ENCODE measurements at places on chromosomes 6 and 20.
A peak's percentile ranks its signal among the peaks of the same experiment; 100 is the strongest.

DNA sequence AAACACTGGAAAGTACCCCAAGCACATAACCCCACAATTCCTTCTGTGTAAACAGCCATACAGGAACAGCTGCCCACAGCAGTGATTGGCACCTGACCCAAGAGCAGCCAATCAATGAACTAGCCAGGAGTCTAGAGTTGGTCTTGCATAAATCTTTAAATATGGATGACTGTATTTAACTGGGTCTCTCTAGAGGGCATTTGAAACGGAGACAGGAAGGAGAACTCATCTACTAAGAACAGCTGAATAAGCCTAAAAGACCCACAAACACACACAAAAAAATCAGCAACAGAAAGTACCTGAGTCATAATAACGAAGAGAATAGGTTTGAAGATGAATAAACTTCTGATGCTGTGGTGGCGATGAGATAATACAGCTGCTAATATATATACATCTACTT lies 49.0 kb upstream of the ASF1A start:
- DNase-seq: no peak

DNA sequence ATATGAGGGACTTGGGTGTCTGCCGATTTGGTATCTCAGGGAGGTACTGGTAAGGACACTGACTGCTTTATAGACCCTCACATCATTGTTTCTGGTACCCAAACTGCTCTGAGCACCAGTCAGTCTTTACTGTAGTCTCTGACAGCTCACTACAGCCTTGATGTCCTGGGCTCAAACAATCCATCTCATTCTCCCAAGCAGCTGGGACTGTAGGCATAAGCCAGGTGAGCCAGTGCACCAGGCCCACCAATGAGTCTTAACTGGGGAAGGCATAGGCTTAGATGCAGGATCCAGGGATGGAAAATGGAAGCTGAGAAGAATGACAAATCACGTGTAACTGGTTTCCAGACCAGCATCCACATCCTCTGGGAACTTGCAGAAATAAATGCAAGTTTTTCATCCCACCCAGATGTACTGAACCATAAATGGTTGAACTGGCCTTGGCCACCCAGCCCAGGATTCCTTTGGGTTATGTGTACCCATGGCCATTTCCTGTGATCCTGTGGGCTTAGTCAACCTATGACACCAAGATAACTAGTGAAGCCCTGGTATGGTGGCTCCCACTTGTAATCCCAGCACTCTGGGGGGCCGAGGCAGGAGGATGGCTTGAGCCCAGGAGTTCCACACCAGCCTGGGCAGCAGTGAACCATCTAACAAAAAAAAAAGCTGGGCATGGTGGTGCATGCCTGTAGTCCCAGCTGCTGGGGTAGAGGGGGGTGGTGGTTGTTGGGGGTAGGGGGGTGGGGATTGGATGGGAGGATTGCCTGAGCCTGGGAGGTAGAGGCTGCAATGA lies 5.8 kb downstream of the TUBB start:
- DNase-seq: no peak

DNA sequence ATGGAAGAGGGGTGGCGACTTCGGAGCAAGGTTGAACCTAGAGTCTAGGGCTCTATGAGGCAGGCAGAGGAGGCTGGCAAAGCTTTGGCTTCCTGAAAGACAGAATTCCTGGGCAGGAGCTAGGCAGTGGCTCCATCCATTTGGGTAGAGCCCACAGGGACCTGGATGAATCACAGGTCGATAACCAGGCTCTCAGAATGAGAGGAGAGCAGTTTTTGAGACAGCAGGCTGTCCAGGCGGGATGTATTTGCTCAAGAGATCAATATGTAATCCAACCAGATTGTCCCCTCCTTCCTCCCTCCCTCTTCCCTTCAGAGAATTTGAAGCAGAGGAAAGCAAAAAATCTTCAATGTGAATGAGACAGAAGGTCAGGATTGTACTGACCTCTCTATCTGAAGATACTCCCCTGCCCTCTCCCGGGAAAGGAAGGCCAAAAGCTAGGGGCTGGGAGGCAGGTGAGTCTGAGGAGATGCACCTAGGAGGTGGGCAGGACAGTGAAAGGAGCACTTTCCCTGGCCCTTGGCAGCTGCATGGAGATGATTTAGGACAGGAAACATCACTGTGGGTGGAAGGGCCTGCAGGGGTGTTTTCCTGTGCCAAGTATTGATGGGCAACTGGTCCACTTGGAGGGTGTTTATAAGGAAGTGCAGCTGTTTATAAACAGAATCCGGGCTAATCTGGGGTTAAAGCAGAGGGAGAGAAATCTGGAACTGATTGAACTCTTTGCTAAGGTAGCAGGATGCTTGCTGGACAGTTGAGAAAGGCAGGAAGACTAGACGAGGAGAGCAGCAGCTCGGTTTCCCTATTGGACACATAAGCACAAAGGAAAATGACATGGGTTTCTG lies 212.4 kb upstream of the LRFN2 start:
- DNase-seq: no peak

GRCh38 chr20:21710341-21710740 lies 4.9 kb downstream of the PAX1 start:
- DNase-seq: no peak

- no peak for DNase-seq
Observed at GRCh38 chr6:13648850-13649249, 33.7 kb downstream of the NOL7 start.

DNA sequence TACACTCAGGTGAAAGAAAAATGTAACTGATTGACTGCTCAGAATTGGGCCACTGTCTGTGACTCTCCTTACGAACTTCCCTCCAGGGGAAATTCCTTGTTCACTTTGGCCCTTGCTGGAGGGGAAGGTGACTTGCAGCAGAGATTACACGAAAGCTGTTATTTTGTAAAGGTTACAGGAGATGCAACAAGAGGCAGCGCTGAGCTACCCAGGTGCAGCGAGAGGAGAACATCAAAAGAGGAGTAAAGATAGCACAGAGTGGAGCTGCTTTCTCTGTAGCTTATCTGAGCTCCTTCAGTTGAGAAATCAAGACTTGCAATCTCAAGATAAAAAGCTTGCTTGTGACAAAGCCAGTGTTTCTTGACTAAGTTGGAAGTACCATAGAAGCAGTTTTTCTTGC lies 144.6 kb downstream of the ARHGAP18 start:
- no peak for DNase-seq

- no peak for DNase-seq
Observed at GRCh38 chr20:10671919-10672623, 1.7 kb downstream of the JAG1 start.

GRCh38 chr6:157322792-157323254 lies 496 bp downstream of the TMEM242 start:
- no peak for DNase-seq

GRCh38 chr6:117674503-117674902 lies 766 bp upstream of the NUS1 start:
- no peak for DNase-seq

- no peak for DNase-seq
Observed at GRCh38 chr6:148367411-148368024, 24.9 kb downstream of the SASH1 start.

DNA sequence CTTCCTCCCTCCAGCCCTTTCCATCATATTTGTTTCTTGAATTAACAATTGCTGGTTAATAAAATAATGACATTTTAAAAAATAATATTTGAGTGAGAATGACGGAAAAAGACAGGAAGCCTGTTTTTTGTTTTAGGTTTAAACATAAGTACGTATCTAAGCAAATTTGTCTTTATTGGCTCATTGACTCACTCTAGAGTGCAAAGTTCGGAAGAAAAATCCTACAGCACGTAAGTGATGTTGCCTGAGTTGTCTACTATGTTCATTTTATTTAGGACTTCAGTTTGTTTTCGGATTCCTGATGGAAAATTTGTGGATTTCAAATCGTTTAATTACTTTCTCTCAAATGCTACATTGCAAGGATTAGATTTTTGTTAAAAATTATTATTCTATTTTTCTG lies 1435.7 kb upstream of the ADGRB3 start:
- no peak for DNase-seq

- DNase-seq: no peak
Observed at GRCh38 chr6:23228439-23229024, 659.2 kb downstream of the HDGFL1 start.

GRCh38 chr6:149035766-149036165 lies 281.7 kb upstream of the TAB2 start:
- no peak for DNase-seq

GRCh38 chr6:40532349-40533000 lies 54.7 kb downstream of the LRFN2 start:
- DNase-seq: no peak

GRCh38 chr6:41306187-41306854 lies 19.8 kb upstream of the TREM1 start:
- DNase-seq: no peak

DNA sequence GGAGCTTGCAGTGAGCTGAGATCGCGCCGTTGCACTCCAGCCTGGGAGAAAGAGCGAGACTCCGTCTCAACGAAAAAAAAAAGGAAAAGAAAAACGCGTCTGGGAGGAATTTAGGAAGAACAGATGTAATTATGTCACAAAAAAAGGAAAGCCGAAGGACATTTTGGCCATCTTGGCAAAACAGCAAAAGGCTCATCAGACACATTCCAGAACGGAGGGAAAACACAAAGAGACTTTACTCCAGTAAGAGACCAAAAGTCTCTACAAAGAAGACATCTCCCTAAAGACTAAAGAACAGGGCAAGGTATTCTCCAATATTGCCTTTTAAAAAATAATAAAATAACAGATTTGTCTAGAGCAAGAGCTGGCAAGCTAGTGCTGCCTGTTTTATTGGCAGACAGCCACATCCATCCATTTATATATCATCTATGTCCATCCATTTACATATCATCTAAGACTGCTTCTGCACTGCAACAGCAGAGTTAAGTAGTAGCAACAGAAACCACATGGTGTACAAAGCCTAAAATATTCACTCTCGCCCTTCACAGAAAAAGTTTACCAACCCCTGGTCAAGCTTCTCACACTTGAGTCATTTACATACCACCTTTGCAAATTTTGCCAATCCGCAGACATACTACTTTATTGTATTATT lies 133.9 kb downstream of the ZMYND8 start:
- DNase-seq: no peak

GRCh38 chr6:27130668-27131428 lies 116.7 kb upstream of the PRSS16 start:
- DNase-seq: no peak

- DNase-seq: peak; percentile 4
Observed at GRCh38 chr6:128519132-128519930, 1.1 kb downstream of the PTPRK start.

DNA sequence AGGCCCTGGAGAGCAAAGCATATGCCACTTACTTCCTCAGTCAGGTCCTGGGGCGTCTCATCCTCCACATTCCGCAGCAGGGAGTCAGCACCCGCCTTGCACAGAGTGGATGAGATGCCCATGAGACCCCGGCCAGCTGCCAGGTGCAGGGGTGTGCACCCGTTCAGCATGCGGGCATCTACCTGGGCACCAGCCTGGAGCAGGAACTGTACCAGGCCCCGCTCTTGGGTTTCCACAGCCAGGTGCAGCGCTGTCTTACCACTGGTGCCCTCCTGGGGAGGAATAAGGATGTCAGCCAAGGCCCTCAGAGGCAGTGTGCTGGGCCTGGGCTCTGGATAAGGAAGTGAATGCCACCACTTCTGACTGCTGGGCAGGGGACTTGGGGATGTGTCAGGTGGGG lies 2.7 kb upstream of the SLC35B2 start:
- DNase-seq: no peak

GRCh38 chr20:13765299-13765698 lies 19.4 kb downstream of the ESF1 start:
- no peak for DNase-seq

DNA sequence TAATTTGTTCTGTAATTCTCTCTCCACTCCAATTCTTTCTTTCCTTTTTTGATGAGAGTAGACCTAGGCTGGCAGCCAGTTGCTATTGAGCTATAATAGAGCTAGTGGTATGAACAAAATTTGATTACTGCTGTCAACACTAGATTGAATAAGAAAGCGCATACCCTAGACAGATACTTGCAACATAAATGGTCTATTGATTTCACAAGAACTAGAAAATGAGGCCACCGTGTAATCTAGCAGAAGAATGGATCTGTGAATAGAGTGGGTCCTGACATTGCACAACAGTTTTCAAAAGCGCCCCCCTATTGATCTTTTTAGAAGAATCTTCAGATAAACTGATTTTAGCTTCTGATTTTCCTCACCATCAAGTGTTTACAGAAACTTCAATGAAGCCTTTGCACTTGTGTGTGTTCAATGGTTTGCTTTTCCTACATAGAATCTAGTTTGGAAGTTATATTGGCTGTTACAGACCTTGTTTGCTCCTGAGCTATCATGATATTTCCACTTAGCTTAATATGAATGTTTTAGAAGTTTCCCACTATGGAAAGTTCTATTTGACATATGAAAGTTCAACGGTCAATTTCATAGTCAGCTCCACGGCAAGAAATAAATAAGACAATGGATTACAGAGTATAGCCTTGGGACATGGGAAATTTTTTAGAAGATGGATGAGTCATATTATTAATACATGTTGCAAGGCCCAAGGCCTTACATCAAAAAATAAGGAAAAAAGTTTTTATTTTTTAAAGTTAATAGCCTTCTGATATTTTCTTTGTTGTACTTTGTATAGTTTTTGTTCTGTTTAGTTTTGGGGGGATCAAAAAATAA lies 55.6 kb downstream of the UTRN start:
- no peak for DNase-seq

DNA sequence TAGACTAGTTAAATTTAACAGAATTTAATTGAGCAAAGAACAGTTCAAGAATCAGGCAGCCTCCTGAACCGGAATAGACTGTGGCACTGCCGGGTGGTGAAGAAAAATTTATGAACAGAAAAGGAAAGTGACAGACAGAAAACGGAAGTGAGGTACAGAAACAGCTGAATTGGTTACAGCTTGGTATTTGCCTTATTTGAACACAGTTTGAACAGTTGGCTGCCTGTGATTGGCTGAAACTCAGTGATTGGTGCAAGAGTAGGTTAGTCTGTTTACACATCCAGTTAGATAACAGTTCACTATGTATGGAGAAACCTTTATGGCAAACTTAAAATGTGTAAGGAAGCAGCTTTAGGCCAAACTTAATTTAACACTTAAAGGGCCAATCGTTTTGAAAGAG lies 116.0 kb upstream of the CITED2 start:
- DNase-seq: no peak

DNA sequence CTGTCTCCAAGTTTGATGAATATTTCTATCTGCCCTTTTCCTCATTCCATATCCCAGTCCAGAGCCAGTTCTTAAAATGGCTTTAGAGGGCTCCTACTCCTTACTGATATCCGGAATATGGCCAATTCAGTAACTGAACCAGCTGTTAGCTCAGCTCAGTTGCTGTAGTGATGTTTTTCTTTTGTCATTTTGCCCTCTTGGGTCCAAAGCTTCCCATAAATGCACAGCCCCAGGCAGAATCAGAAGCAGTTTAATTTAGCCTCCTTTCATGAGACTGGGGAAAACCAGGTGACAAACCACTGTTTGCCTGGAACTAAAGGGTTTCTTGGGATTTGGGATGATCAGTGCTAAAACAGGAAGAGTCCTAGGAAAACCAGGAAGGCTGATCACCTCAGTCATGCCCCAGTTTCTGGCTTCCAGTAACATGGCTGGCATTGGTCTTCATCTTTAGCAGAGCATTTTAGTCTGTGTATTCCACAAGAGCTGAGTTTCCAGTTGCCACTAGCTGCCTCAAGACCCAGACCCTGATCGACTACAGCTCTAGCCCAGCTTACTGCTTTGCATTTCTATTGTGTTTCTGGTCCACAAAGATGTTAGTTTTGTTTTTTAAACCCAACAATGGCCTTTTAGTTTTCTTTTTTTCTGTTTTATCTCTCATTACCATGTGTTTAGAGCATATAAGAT lies 40.6 kb upstream of the REV3L start:
- no peak for DNase-seq

Data from stimulated activated CD4-positive, alpha-beta T cell treated with anti-CD3 and anti-CD28 coated beads, Interleukin-1b, Interleukin-23, amount 100 ng/mL, for 1 hour (primary cell).